ENCODE measurements at places on chromosomes 3 and 15.

- no peak for DNase-seq
These were observed 677.8 kb downstream of the FHIT start for GRCh38 chr3:60573494-60573893.

- DNase-seq: no peak
These were observed 448.6 kb upstream of the CDIN1 start for GRCh38 chr15:36130641-36131310.

GRCh38 chr3:12288182-12289129, at the start of gene PPARG:
TSS of gene PPARG (plus strand) at chr3:12289070. CDS start at chr3:12379712, 90,642 bp downstream.
- no peak for DNase-seq

- DNase-seq: no peak
These were observed 162.0 kb downstream of the CHSY1 start for GRCh38 chr15:101089579-101090427.

GRCh38 chr3:31456373-31456772, 76.4 kb upstream of the STT3B start:
- no peak for DNase-seq

GRCh38 chr3:122770521-122771202, 23.0 kb downstream of the HSPBAP1 start:
- no peak for DNase-seq

All from SHP77 (cell line).